ENCODE measurements at places on chromosomes 5 and 9.
A peak's percentile ranks its signal among the peaks of the same experiment; 100 is the strongest.

DNA sequence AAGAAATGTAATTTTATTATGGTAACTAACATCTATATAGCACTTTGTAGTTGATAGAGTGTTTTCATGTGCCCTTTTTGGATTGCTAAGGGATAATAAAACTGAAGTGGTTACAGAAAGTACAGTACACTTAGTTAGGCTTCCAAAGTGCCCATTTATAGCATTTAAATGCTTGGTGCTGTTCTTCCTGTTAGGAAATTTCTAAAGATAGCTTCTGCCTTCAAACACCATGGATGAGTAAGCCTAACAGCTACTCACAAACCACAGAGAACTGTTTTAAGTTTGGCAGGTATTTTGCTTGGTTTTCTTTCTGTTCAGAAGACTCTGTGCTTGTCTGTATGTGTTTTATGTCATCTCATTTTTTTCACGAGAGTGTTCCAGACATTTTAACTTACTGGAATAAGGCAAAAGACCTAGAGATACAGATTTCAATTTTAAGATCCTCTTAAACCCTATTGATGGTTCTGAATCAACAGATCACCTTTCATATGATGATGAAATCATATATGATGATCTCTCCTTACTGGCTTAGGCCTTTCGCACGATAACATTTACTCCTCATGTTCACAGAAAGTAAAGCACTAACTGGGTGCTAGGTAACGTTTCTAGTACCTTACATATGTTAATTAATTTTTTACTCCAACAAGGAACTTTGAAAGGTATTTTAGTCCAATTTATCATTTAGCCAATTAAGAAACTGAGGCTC, 4.4 kb downstream of the RIMOC1 start:
- no peak for DNase-seq

DNA sequence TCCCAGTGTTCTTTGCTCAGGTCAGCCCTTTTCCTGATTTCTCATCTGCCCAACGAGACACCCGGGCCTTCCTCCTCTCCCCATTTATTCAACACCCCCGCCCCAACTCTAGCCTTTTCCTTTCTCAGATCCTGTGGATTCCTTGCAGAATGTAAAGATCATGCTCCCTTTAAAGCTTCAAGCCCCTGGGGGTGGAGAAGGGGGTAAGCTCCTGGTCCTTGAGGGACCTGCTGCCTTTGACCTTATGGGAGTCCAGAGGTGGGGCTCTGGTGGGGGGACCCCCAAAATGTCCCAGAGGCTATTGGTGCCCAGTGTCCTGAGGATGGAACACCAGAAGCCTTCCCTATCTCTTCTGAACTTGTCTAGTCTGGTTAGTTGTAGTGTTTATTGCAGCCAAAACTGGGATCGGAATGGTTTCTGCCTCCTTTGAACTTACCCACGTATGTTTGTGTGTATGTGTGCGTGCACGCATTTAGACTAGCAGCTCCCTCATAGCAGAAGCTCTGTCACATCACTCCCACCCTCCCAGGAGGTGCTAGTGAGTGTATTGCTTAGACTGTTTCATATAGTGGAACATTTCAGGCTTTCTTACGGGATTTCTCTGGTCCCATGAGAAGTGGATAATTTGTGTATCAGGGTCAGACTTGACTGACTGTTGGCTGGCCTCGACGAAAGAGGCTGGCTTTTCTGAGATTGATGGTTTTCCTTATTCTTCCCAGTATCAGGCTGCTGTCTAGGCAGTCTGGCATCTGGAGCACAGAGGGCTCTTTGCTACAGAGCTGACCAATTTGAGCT, 1.1 kb downstream of the GALNT10 start:
- DNase-seq, result no peak

- no peak for DNase-seq
These were observed 16.6 kb upstream of the PCDHB2 start for GRCh38 chr5:141077826-141078225.

GRCh38 chr9:3746296-3747275, 220.8 kb upstream of the RFX3 start:
- DNase-seq, result no peak

- DNase-seq, result no peak
These were observed 163.2 kb downstream of the CACNA1B start for GRCh38 chr9:138040446-138041430.

DNA sequence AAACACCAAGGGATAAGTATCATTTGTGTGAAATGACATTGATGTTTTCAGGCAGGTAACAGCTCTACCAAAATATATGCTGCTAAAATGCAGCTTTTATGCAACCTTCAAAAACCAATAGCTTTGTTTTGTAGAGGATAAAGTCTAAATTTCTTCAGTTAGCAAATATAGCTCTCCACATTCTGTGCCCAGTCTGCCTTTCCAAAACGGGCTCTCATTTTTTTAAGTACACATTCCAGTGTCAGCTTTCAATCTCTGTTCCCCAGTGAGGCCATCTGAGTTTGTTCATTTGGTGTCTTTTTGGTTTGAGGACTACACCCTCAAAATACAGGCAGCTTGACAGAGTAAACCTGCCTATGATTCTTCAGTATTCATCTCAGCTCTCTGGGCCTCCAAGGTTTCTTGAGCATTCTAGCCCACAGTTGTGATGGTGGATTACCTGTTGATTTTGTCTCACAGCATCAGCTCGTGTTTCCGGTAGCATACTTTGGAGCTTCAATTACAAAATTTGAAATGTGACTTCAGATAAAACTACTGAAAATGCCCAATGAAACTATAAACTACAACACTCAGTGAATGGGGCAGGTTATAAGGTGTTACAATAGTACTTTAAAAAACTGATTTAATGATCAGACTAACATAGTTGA, 55.7 kb downstream of the NR3C1 start:
- no peak for DNase-seq

- DNase-seq, result no peak
These were observed 8.7 kb upstream of the GRIN1 start for GRCh38 chr9:137130176-137130755.

- DNase-seq, result no peak
These were observed 329.3 kb downstream of the PIK3R1 start for GRCh38 chr5:68544648-68545552.

GRCh38 chr5:119879446-119879845, 250.1 kb downstream of the FAM170A start:
- no peak for DNase-seq

- peak; percentile 54 for DNase-seq
These were observed 311.2 kb downstream of the TRIM32 start for GRCh38 chr9:116998305-116998704.

GRCh38 chr5:143699121-143699520, 112.8 kb upstream of the HMHB1 start:
- DNase-seq, result no peak

GRCh38 chr5:44885903-44886302, 77.2 kb downstream of the MRPS30 start:
- no peak for DNase-seq

- peak; percentile 67 for DNase-seq
These were observed 502 bp downstream of the NSD1 start for GRCh38 chr5:177133853-177134696.

DNA sequence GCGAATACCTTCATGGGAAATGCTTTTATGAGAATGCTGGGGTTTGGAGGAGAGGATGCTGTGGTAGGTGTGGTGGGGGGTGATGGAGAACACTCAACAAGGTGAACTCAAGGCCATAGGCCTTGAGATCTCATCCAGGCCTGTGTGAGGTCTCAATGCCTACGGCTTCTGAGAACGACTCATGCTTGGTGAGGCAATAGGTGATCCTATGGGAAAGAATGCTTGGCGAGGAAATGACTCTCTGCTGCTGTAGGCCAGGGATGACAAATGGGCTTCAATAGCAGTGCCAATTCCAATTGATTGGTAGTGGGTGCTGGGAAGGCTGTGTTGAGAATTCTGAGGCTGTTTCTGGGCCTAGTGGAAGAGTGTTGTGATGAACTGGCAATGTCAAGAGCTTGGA, 280.2 kb upstream of the CLINT1 start:
- no peak for DNase-seq

GRCh38 chr9:4102078-4102477, 197.8 kb downstream of the GLIS3 start:
- DNase-seq, result no peak
